ENCODE measurements at places on chromosomes 6 and 20.

GRCh38 chr20:50729901-50730764 is 1.2 kb upstream of the PARD6B start:
- DNase-seq: no peak

GRCh38 chr20:63381781-63382431 is 20.8 kb upstream of the CHRNA4 start:
- DNase-seq: no peak

- no peak for DNase-seq
These were observed 104.9 kb upstream of the TFAP2D start for GRCh38 chr6:50608421-50608820.

- DNase-seq: no peak
These were observed 98.5 kb downstream of the LY86 start for GRCh38 chr6:6686748-6687601.

- DNase-seq: no peak
These were observed at the start of gene WFDC5 for GRCh38 chr20:45114465-45115385. TSS of gene WFDC5 (minus strand) at chr20:45115174. CDS start at chr20:45115083, 91 bp downstream.

DNA sequence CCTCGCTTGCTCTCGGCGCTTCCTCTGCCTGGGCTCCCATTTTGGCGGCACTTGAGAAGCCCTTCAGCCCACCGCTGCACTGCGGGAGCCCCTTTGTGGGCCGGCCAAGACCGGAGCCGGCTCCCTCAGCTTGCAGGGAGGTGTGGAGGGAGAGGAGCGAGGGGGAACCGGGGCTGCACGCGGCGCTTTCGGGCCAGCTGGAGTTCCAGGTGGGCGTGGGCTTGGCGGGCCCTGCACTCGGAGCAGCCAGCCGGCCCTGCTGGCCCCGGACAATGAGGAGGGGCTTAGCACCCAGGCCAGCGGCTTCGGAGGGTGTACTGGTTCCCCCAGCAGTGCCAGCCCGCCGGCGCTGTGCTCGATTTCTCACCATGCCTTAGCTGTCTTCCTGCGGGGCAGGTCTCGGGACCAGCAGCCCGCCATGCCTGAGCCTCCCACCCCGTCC is 10.2 kb upstream of the SRPK1 start:
- no peak for DNase-seq

DNA sequence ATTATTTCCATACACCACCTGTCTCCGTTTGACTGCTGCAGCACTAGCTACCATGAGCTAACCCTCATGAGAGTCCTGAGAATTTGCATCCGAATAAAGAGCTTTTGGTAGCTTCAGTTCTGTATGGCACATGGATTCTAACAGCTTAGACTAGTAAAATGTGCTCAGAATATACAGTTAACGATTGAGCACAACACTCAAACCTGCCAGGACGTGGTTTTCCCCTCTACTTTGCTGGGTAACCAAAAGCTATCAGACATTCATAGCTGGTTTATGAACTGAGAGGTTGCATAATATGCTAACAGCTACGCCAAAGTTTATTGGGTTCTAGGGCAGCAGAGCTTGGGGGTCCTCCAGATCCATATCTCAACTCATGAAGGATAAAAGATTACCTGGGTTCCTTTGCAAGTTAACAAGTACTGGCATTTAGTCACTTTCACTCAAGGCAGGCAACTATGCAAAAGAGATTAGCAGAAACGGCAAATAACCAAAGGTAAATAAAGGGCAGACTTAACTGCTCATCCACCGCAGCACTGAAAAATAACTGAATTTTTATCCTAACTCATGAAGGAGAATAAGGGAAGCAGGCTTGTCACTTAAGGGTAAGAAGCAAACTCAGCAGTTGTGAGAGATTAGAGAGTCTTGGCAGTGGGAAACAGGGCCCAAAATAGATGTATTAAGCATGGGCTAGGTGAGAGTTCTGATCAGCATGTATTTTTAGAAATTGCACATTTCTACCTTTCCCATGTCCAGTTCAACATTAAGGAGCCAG is 29.4 kb downstream of the NUDT3 start:
- no peak for DNase-seq

DNA sequence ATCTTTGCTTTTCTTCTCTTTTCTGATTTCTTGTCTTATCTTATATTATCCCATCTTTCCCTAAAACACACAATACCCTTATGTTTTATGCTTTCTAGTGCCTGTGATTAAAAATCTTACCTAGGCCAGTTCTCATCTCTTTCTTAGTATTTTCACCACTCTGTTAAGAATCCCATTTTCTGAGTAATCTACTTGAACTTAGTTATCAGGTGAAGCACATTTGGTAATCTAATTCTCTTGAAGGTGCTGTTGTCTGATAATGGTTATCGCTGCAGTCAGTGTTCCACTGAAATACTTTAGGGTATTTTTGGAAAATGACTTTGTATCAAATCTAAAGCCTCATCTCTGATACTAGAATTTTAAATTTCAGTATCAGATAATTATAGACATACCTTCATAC is 192.5 kb upstream of the MAN1A1 start:
- no peak for DNase-seq

GRCh38 chr6:157563611-157564284 is 182.8 kb downstream of the ZDHHC14 start:
- no peak for DNase-seq
